ENCODE measurements at places on chromosomes 4 and X.
A peak's percentile ranks its signal among the peaks of the same experiment; 100 is the strongest.

- DNase-seq: no peak
These were observed 39.8 kb downstream of the SPCS3 start for GRCh38 chr4:176359590-176359989.

GRCh38 chrX:74514384-74514783, 93.1 kb downstream of the SLC16A2 start:
- no peak for DNase-seq

DNA sequence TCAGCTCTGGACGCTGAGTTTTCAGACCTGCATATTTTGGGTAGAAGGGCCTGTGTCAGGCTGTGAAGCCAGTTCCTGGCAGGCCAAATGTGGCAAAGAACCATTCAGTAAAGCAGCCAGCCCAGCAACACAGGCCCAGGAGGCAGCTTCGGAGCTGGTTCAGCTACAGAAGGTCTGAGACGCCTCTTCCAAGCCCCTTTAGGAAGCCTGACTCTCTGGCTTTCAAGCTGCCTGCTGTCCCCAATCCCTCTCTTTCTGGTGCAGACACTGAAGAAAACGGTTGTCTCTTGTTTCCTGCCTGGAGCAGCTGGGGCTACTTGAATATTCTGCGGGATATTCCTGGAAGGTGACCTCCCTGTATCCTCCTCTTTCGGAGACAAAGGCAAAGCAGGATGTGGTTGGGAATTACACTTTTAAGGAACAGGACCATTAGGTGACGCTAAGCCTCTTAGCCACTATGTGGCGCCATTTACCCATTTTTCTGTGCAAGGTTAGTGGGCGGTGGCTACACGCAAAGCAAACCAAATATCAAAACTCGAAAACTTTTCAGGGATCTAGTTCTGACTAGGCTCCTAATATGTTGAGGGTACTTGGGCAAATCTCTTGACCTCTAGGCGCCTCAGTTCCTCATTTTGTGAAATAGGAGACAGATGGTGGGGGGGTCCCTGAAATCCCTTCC, 47.2 kb upstream of the LAS1L start:
- peak; percentile 33 for DNase-seq

DNA sequence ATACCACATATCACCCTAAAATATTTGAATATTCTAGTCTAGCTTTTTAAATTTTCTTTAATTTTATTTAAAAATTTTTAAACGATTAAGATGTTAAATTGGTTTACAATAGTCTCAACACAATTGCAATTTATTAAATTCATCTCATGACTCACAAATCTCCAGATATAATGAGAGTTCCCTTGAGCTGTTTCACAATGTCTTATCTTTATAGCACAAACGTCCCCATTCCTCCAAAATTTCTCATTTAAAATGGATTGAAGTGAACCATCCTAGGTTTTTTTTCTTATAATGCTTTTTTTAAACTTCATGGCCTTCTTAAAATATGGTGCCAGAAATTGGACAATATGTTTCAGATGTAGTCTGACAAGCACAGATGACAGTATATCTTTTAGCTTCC, 204.4 kb downstream of the GABRB1 start:
- DNase-seq: no peak

DNA sequence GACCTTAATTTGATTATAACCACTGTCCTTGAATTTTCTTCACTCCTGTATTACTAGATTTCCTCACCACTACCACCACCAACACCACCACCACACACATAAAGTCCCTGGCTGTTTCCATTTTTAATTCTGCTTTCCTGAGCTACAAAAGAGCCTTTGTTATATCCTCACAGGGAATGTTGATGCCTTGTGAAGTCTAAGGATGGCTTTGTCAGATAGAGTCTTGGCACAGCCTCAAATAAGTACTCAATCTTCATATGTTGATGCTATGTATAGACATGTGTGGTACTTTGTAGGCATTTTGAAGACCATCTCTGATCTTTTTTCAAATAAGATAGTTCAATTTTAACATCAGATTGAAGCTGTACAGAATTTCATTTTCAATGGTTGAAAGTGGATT, 1016.7 kb upstream of the LCORL start:
- no peak for DNase-seq

- DNase-seq: no peak
These were observed 703.3 kb upstream of the FRG1 start for GRCh38 chr4:189237340-189237739.

DNA sequence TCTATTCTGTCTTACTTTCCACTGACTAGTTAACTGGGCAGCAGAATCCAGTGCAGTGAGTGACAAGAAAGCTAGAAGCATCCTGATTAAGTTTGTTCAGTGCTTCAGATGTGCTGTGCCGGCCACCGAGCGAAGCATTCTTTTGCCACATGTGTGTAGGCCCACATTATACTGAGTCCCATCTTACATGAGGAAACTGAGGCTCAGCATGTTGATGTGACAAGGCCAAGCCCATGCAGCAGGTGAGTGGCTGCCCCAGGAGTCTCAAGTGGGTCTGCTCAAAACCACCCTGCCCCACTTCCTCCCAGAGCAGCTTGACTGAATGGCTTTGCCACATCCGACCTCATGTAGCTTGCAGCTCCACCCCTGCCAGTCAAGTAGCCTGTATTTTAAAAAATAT, 50.5 kb downstream of the RHOH start:
- no peak for DNase-seq

- no peak for DNase-seq
These were observed 26.2 kb downstream of the ZNF330 start for GRCh38 chr4:141246683-141247429.

DNA sequence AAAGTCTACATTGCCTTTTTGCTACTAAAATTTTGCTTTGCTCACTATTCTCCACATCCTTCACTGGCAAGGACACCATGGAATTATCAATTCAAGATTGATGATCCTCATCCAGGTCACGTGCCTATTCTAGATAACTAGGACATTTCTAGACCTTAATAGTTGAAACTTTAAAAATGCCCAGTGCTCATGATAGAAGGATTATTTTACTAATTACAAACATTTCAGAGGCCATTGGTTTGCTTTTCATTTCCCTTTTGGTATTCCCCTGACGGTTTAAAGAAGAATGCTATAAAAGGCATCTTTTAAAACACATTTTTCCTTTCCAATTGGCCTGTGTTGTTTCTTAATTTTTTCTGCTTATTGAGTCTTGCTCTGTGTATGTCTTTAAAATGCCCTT, 249.4 kb downstream of the NDST4 start:
- no peak for DNase-seq

GRCh38 chrX:69110116-69110530, 55.1 kb downstream of the PJA1 start:
- no peak for DNase-seq

DNA sequence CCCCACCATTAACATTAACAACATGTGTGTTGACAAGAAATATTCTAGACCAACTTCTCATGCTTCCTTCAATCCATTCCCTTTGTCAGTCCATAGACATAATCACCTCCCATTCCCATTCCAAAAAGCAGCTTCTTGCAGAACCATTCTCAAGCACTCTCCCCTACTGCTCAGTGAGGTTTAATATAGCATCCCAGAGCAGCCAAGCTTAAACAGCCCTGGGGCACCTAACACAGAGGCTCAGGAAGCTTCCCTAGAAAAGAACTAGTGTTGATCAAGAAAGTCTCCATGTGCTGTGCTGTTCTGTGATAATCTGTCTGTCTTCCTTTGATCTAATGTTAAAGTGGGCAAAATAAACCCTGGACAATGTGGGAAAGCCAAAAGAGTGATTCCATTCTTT, 174.2 kb upstream of the NOCT start:
- DNase-seq: no peak

- no peak for DNase-seq
These were observed 393.5 kb upstream of the GRIA3 start for GRCh38 chrX:122790376-122791095.

DNA sequence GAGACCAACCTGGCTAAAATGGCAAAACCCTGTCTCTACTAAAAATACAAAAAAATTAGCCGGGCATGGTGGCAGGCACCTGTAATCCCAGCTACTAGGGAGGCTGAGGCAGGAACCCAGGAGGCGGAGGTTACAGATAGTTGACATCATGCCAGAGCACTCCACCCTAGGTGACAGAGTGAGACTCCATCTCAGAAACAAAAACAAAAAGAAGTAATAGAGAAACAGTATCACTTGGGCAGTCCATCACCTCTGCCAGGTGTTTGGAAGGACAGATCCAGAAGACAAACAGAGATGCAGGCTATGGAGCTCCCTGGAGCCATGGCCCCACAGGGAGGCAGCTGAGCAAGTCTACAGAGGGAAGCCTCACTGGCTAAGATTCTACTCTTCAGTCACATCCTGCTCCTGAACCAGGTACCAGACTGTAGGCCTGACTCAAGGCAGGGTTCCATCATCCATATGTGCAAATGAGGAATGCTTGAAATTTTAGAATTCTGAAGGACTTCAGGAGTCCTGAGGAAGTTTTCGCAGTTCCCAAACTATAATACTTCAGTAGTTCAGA, 81.4 kb upstream of the CPEB2 start:
- DNase-seq: no peak

DNA sequence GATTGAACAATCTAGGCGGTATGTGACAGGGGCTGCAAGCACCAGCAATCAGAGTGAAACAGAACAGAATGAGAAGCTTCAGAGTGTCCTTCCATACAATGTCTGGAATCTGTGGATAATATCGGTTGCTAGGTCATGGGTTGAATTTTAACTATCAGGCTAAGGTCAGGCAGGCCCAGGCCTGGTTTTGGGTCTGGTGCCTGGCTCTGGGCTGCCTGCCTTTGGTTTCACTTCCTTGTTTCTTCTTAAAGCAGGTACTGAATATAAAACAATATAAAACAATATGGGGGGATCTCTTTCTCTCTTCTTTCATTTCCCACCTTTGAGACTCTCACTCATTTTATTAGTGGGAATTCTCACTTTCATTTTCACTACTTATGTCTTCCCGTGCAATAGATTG, 962.0 kb downstream of the CCSER1 start:
- DNase-seq: peak; percentile 2

DNA sequence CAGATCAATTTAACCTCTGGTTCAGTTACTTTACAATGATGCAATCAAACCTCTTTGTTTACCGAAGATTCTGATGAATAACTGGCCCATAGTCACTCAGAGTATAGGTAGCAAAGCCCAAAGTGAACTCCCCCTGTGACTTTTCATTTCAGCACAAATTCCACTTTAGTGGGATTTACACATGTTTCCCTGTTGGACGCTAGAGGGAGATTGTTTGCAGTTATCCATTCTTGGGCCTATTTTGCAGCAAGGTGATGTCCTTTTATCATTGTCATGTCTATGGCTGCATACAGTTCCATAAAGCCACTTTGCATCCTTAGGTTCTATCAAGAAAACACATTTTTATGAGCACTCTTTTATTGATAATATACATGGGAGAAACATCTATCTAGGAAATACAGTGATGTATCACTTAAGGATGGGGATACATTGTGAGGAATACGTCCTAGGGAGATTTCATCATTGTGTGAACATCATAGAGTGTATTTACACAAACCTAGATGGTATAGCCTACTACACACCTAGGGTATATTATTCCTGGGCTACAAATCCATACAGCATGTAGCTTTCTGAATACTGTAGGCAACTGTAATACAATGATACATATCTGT, 14.5 kb upstream of the DKK2 start:
- no peak for DNase-seq

All from Caki2 (cell line).